ENCODE measurements at places on chromosomes 5 and 9. TPM values are rescaled to one million over a fixed set of nuclear protein-coding genes. Genes with fewer than 3 reads are reported as not detected.

DNA sequence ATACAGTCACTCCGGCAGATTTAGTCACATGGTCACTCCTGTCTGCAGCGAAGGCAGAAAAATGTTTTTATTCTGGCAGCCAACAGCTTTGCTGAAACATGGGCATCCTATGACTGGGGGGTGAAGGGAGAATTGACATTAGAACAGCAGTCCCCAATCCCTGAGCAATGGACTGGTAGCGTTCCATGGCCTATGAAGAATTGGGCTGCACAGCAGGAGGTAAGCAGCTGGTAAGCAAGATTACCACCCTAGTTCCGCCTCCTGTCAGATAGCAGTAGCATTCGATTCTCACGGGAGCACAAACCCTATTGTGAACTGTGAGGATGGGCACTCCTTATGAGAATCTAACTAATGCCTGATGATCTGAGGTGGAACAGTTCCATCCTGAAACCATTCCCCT lies 93.1 kb upstream of the FTMT start:
- no peak for DNase-seq

DNA sequence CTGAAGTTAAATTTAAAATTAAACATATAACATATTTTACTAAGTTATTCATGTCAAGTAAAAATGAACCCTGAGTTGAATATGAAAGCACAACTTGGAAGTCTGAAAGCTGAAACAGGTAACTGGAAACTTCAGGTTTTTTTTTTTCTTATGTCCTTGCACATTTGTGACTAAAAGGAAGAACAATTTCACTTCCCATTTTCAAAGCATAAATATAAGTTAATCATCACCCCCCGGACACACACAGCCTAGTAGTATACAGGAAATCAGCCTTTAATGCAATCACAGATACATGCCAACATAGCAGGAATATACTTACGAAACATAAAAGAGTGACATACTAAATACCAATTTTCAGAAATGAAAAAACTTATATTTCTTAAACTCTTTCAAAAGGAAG lies 225.9 kb downstream of the RFX3 start:
- no peak for DNase-seq

GRCh38 chr9:100064872-100065581 lies 33.8 kb downstream of the ERP44 start:
- DNase-seq, result no peak

- DNase-seq, result no peak
These were observed 2096.3 kb upstream of the C9orf72 start for GRCh38 chr9:29669613-29670012.

CARTPT gene
- total RNA-seq, result not detected

Data from H1 (cell line).